ENCODE measurements at places on chromosomes 5 and 9.
A peak's percentile ranks its signal among the peaks of the same experiment; 100 is the strongest.

GRCh38 chr5:173736923-173737412 lies 120.5 kb upstream of the BOD1 start:
- no peak for DNase-seq

DNA sequence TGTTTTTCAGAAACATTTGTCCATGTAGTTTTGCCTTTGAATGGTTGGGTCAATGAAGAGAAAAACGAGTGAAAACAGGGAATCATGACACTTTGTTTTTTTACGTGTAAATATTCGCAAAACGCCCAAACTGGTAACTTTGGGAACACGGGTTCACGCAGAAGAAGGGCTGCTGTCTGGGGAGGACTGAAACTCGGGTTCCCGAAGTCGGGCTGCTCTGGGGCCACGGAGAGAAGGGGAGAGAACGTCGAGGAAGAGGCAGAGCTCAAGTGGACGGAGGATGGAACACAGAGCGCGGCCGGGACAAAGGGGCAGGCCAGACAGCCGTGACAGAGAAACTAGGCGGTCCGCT lies 478 bp upstream of the SETD9 start:
- peak; percentile 12 for DNase-seq

- no peak for DNase-seq
Measured at GRCh38 chr5:153713943-153714342, 223.5 kb downstream of the GRIA1 start.

- no peak for DNase-seq
Measured at GRCh38 chr5:103391659-103392058, 133.1 kb downstream of the MACIR start.

Data from HCT116 (cell line).